ENCODE measurements at places on chromosomes 4 and X.

GRCh38 chrX:12901486-12901885, 4.9 kb upstream of the TLR8 start:
- DNase-seq: peak; percentile 77

GRCh38 chr4:98845960-98846359, 83.0 kb downstream of the EIF4E start:
- no peak for DNase-seq

- DNase-seq: no peak
Measured at GRCh38 chr4:70749313-70749712, 27.5 kb downstream of the RUFY3 start.

GRCh38 chr4:117331817-117332216, 246.4 kb upstream of the TRAM1L1 start:
- DNase-seq: no peak

- no peak for DNase-seq
Measured at GRCh38 chrX:133609166-133609565, 193.9 kb upstream of the GPC4 start.

DNA sequence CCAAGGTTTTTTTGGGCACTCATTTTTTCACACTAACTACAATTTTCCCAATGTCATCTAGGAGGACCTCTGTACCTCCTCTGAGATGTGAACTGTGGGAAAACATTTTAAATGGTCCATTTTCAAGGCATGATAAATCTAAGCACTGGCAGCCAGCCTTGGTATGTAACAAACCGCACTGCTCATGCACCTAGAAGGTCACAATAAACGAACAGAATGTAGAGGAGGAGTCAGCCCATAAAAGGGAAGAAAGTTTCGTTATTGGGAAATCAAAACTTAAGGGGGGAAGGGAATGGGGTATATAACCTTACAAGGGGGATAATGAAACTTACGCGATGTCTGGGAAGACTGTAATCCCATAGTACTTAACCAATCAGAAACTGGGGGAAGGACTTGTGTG, 16.4 kb downstream of the COX18 start:
- no peak for DNase-seq

DNA sequence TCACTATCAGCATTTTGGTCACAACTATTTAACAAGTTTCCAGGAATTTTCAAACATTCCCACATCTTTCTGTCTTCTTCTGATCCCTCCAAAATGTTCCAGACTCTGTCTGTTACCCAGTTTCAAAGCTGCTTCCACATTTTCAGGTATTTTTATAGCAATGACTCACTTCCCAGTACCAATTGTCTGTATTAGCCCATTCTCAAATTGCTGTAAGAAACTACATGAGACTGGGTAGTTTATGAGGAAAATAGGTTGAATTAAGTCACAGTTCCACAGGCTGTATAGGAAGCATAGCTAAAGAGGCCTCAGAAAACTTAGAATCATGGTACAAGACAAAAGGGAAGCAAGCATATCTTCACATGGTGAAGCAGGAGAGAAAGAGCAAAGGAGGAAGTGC, 475.0 kb upstream of the PCDH7 start:
- no peak for DNase-seq

GRCh38 chr4:5796976-5797375, 86.0 kb downstream of the EVC start:
- DNase-seq: no peak

- DNase-seq: peak; percentile 47
Measured at GRCh38 chr4:143514497-143514896, 995 bp downstream of the SMARCA5 start.

GRCh38 chrX:103823591-103823990, 8.5 kb downstream of the RAB9B start:
- no peak for DNase-seq

DNA sequence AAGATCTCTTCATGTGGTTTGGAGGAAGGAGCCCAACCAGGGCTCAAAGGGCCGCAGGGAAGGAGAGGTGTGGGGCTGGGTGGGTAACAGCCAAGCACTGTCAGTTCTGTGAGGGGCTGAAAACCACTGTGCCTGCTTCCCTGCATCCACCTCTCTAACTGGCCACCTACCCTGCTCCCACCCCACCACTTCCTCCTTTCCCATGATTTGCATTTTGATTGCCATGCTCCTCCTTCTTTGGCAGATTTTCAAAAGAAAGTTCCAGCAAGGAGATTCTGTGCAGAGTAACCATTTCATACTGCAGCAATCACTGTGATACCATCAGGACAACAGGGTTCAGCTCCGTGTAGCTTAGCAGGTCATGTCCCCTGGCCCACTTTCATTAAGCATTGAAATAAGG, 1.8 kb downstream of the ZNF674 start:
- no peak for DNase-seq

GRCh38 chrX:150446995-150447394, 83.9 kb downstream of the MAMLD1 start:
- no peak for DNase-seq

GRCh38 chr4:2257361-2258081, 4.4 kb downstream of the MXD4 start:
- DNase-seq: peak; percentile 27

GRCh38 chr4:140243278-140243753, 89.3 kb upstream of the MAML3 start:
- DNase-seq: peak; percentile 41

- no peak for DNase-seq
Measured at GRCh38 chr4:166415749-166416148, 542.7 kb downstream of the TLL1 start.

- no peak for DNase-seq
Measured at GRCh38 chrX:50579955-50580354, 109.3 kb upstream of the DGKK start.

DNA sequence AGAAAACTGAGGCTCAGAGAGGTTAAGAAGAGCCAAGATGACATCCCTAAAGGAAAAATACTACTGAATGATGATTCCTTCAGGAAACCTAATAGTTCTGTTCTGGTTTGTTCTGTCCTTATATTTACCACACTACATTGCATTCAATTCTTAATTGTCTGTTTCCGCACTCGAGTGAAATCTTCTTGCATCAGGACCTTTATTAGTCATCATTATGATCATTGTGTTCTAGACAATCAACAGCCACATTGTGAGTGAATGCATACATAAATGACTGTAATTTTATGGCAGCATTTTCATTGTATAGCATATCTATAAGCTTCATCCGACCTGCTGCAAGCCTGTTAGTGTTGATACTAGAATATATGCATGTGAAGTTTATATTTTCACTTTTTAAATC, 156.7 kb upstream of the FAM241A start:
- no peak for DNase-seq

- no peak for DNase-seq
Measured at GRCh38 chr4:141329174-141329569, 108.5 kb downstream of the ZNF330 start.

DNA sequence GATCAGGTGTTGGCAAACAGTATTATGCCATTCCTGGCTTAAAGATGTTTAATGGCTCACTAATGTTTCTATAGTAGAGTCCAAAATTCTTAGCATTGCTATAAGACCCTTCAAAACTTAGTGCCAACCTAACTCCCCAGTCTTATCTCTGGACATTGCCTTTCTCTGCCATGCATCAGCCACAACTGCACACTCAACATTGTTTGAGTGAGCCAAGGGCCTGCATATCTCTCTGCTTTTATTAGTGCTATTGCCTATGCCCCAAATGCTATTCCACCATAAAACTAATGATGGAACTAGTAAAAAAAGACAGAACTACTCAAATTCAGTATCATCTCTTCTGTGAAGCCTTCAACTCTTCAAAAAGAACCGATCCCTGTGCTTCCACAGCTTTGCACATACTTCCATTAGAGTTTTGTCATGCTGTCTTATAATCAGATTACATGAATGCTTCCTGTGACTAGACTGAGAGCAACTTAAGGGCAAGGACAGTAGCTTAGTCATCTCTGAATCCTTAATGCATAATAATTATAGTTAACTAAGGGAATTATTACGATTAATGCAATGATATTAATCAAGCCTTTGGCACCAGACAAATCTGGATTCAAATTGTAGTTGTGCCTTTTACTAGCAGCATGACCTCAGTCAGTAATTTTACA, 53.7 kb downstream of the CHM start:
- no peak for DNase-seq

DNA sequence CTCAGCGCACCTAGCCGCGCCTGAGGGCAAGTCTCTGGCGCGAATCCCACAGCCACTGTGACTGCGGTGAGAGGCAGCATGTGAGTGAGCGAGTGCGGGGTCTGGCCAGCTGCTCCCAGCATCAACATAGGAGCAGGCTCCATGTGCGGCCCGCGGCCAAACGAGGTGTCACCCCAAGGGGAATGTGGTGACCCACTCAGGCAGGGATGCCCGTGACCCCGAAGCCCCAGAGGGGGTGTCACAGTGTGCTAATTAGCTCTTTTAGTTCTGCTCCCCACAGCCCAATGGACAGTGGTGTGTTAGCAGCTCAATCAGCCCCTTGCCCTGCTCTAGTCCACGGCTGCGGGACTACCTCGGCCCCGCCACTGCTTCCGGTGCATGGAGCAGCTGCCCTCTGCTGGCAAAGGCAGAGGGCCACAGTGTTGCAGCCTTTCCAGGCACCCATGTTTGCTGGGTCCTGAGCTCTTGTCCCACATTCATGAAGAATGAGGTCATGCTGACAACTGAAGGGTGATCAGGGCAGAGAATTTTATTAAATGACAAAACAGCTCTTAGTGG, 61.4 kb downstream of the AGA start:
- DNase-seq: no peak

DNA sequence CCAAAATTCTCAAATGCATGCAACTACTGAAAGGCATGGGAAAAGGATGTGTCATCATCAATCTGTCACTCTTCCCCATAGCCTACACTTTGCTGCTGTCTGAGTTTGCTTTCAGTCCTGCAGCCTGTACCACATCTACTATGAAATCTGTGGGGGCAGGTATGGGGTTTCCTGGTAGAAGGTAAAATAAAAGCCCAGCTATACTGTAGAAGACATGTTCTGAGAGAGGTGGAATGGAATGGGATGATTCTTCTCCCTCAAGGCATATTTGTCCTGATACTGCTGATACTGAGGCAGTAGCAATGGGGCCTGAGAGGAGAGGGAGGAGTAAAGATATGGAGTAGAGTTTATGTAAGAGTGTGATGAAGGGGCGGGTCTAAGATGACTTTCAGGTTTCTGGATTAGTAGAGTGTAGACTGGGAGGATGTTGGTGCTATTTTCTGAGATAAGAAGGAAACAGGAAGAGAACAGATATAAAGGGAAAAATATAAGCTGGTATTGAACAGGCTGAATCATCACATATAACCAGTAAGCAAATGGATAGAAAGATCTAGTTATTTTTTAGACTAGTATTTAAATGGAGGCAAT, 38.7 kb upstream of the GYPA start:
- DNase-seq: no peak

DNA sequence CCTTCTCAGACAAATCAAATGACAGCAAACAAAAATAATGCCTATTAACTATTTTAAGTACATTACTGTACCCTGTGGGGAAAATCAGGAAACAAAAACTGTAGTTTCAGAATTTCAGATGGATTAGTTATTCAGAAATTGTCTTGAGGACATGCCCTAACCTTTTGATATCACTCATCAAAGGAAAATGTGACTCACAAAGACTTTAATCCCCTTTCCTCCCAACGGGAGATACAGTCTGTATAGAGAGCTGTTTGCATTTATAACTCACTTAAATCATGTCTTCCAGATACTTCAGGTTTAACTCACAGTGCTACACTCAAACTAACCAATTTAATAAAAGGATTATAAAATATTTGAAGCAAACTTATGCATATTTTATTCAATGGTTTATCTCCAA, 304.0 kb downstream of the MAPK10 start:
- no peak for DNase-seq

DNA sequence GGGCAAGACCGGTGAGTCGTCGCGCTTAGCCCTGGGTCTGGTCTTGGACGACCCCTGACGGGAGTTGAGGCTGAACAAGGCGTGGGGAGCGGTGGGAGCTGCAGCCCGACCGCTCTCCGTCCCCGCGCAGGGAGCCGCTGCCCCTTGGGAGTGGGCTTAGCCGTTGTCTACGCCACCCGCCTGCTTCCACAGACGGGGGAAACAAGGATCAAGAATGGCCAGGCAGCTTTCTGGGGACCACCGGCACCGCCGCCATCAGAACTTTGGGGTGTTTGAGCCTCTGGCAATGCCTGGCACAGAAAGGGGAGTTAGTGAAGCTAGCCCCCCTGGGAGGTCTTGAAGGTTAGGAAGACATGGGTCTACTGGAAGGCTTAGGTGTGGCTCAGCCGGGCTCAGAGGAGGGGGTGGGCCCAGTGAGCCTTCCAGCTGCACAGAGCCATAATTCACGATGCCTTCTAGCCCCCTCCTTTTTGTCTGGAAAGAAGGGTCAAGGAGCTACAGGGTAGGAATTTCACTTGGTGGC, 583 bp downstream of the RASL11B start:
- no peak for DNase-seq

DNA sequence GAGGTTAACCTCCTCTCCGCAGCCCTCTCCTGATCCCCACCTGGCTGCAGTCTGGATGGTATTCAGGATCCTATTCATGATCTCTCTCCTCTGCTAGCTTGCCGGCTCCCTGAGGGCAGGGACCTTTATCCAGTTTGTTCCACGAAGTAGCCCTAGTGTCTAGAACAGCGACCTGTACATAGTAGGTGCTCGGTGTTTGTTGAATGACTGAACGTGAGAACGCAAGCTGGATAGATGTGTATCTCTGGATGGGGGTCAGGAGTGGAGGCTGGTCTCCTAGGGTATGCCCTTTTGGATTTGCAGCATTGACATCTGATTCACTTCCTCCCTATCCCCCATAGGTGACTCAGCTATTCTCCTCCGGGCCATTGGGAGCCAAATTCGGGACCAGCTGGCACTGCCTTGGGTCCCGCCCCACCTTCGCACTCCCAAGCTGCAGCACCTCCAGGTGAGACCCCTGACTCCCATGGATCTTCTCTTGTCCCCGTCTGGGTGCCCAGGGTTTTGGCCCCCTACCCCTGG, 7.3 kb downstream of the CCDC22 start:
- no peak for DNase-seq

- DNase-seq: no peak
Measured at GRCh38 chr4:179626687-179627086, 2184.4 kb upstream of the AGA start.

DNA sequence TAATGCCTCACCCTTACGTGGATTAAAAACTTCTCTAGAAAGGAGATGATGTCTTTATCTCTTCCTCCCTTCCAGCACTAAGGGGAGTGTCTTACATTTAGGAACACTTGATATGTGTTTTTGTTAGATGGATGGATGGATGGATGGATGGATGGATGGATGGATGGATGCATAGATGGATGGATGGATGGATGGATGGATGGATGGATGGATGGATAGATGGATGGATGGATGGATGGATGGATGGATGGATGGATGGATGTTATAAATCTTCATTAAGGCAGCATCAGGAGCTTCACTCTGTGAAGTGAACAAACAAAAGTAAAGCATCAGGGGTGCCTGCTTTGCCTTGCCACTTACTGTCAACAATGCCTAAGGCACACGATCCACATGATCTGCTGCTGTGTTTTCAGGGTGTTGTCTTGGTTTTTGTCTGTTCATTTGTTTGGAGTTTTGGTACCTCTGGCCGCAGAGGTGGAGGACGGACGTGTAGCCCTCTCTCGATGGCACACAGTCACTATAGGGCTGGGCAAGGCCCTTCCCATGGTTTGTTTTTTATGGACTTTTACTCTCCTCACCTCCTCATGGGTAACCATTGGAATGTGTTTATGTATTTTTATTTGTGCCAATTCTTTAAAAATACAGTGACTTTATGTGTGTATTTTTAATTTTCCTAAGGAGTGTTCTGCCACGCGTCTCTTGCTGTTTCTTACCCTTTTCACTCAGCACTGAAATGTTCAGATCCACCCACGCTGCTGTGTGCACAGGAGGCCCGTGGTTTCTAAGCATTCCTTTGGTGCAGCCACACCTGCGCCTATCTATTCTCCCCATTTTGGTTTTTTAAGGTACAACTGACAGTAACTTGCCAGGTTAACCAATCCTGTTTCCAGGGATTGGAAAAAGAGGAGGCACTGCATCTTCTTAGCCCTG, 91.8 kb upstream of the ENPP6 start:
- DNase-seq: no peak

Measured in activated T-cell treated with anti-CD3 and anti-CD28 coated beads, Interleukin-2, amount 50 U/mL, for 24 hours (primary cell).